ENCODE measurements at places on chromosomes 1 and 21.

DNA sequence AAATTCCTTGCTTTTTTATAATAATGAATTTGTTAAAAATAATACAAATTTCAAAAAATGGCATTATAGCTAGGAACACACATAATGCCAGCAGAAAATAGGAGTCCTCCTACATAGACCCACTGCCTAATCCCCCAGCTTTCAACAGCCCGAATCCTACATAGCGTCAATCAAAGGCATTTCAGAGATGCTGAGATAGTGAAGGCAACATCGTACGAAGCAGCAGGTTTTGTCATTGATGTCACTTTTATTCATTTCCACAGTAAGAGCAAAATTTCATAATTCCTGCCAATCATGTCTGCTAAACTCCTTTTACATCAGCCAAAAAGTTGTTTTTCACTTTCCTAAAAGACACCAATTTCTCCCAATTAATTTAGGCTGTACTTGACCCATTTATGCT lies 94.1 kb downstream of the GREM2 start:
- no peaks in the 10 kb centered on the region for H3K36me3 ChIP-seq
- no peak overlapping the region for H3K4me3 ChIP-seq
- H3K27me3 ChIP-seq, result peaks cover 2% of the 10 kb centered on the region
- DNase-seq, result no peak
- peaks cover 16% of the 10 kb centered on the region for H3K4me1 ChIP-seq

GRCh38 chr1:17292299-17293160 lies 15.5 kb upstream of the PADI4 start:
- H3K36me3 ChIP-seq, result no peaks in the 10 kb centered on the region
- no peak for DNase-seq
- H3K27ac ChIP-seq, result no peak overlapping the region
- no peaks in the 10 kb centered on the region for H3K4me1 ChIP-seq
- no peak overlapping the region for H3K4me3 ChIP-seq

DNA sequence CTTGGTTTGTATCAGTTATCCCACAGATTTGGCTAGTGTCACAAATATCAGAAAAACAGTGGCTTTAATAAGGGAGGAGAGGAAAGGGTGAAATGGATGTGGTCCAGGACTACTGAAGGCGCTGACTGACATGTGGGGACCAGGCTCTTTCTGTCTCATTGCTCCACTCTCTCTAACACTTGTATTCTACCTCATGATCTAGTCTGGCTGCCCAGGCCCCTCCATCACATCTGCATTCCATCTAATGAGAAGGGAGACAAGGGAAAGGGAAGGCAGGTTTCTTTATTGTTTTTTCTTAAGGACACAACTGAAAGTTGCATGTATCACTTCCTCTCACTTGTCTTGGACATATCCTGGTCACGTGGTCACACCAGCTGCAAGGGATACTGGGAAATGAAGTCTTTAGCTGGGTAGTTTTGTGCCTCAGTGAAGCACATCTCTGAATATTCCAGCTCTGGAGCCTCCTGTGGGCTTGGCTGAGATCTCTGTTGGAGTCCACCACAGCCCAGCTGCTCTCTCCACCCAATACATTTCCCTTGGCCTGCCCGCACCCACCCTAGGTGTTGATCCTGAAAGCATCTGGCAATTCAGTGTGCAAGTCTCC lies 42.0 kb upstream of the PADI2 start:
- peaks cover 1% of the 10 kb centered on the region for H3K36me3 ChIP-seq
- H3K27ac ChIP-seq, result no peak overlapping the region
- no peak overlapping the region for H3K4me3 ChIP-seq
- no peak for DNase-seq

DNA sequence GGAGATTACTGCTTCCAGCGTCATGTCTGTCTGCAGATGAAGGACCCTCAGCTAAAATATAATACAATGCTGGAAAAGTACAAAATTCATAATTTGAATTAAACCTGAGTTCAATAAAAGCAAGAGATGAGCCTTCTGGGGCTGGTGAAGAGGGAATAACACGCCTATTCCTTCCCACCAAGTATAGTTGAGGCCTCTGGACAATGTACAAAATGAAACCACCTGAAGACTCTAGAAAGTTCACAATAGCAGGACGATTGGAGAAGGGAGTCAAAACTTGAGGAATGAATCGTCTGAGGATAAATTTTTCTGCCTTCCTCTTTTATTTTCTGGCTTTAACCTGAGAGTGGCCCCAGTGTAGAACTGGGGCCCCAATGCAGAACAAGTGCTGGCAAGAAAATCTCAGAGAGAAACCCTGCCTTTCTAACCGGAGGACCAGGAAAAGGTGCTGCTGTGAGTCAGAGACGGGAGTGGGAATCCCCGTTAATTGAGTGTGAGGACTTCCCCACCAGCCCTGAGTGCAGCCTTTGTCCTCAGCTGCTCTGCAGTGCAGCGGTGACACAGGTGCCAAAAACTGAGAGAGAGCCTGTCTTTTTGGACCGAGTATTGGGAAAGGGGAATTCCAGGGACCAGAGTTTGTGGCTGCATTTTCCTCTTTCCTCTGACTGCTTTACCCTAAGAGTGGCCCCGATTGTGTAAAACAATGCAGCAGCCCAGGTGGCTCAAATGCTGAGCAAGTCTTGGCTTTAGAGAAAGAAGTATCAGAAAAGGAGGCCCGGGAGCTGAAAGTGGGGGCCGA lies 264.9 kb downstream of the DYRK1A start:
- peaks cover 14% of the 10 kb centered on the region for H3K27me3 ChIP-seq
- no peak overlapping the region for H3K4me3 ChIP-seq
- peak overlapping the region; percentile 4 for H3K27ac ChIP-seq
- DNase-seq, result no peak
- H3K36me3 ChIP-seq, result peaks cover 3% of the 10 kb centered on the region

- no peak overlapping the region for H3K27ac ChIP-seq
- H3K4me1 ChIP-seq, result no peaks in the 10 kb centered on the region
- H3K4me3 ChIP-seq, result no peak overlapping the region
- H3K36me3 ChIP-seq, result no peaks in the 10 kb centered on the region
- no peak for DNase-seq
These were observed 47.4 kb downstream of the GRIK1 start for GRCh38 chr21:29892379-29892778.

GRCh38 chr1:65113298-65113697 lies 34.7 kb upstream of the AK4 start:
- no peak for DNase-seq
- no peaks in the 10 kb centered on the region for H3K36me3 ChIP-seq
- no peaks in the 10 kb centered on the region for H3K4me1 ChIP-seq
- no peak overlapping the region for H3K4me3 ChIP-seq

DNA sequence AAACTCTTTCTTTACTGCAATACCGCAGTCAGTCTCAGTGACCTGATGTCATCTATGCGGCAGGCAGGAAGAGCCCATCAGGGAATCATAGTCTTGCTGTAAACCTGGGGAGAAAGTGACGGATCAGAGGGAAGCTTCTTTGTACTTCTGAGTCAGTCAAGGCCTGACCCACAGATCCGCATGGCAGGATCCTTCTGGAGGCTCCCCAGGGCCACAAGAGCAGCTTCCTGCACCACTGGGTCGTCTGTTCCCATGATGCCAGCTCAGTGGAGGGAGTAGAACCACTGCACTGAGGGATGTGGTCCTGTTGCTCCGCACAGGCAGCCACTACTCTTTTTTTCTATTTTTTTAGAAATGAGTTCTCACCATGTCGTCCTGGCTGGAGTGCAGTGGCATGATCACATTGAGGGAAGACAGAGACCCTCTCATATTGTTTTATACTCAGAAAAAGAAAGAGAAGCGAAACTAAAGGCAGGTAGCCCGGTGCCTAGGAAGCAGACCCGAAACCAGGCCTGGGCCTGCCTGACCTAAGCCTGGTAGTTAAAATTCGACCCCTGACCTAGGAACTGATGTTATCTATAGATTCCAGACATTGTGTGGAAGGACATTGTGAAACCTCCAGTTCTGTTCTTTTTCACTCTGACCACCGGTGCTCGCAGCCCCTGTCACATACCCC lies 6.3 kb upstream of the ERVH48-1 start:
- H3K4me1 ChIP-seq, result peaks cover 55% of the 10 kb centered on the region
- DNase-seq, result no peak
- no peaks in the 10 kb centered on the region for H3K36me3 ChIP-seq
- no peak overlapping the region for H3K4me3 ChIP-seq
- H3K27me3 ChIP-seq, result no peaks in the 10 kb centered on the region

DNA sequence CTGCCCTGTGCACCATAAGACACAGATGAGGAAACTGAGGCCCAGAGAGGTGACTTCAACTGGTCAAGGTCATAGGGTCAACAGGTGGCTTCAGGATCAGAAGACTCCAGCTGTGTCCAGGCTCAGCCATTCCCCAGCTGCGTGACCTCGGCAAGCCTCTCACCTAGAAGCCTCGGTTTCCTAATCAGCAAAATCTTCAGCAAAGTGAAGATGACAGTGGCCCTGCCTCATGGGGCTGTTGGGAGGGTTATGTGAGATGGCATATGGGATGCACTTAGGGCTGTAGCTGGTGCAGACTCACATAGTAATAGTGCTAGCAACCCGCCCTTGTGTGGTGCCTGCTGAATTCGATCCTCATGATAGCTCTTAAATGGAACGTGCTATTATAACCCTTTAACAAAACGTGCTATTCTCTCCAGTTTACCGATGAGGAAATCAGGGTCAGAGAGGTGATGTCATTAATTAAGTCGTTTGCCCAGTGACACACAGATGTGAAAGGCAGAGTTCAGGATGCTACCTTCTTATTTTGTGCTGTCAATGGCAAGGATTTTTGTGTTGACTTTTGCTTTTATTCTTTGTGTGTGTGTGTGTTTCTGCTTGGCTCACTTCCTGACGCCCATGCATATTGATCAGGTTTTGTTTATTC lies 472.9 kb downstream of the MATN1 start:
- H3K27ac ChIP-seq, result no peak overlapping the region
- H3K4me1 ChIP-seq, result peaks cover 8% of the 10 kb centered on the region
- H3K27me3 ChIP-seq, result peaks cover 21% of the 10 kb centered on the region

- H3K4me1 ChIP-seq, result peaks cover 2% of the 10 kb centered on the region
- H3K36me3 ChIP-seq, result peaks cover 1% of the 10 kb centered on the region
These were observed 57.6 kb downstream of the DESI2 start for GRCh38 chr1:244710474-244711062.

DNA sequence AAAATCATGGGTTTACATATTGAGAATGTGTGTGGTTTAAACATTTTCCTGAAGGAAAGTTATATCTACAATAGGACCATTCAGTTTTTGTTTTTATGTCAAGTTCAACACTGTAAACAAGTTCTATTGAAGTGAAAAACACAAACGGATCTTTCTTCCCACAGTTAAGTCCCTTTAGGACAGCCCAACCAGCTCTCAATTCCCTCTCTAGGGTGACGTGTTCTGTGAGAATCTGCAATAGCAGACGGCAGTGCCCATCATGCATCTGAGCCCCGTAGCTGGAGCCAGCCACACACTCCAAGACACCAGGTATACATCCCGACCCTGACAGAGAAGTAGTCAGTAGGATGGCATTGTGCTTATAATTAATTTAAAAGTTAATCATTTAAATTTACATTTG lies 26.3 kb upstream of the IVNS1ABP start:
- no peak overlapping the region for H3K27ac ChIP-seq
- peaks cover 7% of the 10 kb centered on the region for H3K4me1 ChIP-seq
- no peak for DNase-seq
- H3K27me3 ChIP-seq, result no peaks in the 10 kb centered on the region

DNA sequence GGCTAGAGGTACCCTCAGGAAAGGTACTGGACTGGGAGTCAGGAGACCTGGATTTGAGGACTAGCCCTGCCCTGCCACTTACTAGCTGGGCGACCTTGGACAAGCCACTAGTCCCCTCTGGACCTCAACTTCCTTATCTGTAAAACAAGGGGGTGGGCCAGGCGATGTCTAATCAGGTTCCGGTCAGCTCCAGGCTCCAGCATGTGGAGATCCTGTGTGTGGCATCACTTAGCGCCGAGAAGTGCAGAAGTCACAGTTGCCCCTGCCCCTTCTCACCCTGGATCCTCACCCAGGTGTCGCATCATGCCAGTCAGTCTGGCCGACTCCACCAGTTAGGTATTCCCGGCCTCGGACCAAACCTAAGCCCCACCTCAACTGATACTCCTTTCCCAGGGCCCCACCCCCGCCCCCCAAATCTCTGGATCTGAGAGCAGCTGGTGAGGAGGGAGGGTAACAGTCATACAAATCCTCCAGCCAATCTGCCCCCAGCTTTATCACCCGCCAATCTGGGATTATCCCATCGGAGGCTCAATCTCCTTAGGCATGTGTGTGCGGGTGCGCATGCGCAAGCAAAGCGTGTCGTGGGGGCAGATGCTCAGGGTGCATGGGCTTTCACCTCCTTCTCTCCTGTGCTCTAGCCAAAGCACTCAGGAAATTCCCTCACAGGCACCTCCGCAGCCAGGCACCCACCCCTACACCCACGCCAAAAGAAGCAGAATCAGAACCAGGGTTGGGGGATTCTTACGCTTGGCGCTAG lies 5.4 kb downstream of the CELF3 start:
- peaks cover 33% of the 10 kb centered on the region for H3K4me1 ChIP-seq
- H3K27ac ChIP-seq, result no peak overlapping the region
- no peak for DNase-seq
- H3K4me3 ChIP-seq, result no peak overlapping the region

- H3K27ac ChIP-seq, result no peak overlapping the region
- no peaks in the 10 kb centered on the region for H3K36me3 ChIP-seq
- no peak overlapping the region for H3K4me3 ChIP-seq
- H3K4me1 ChIP-seq, result peaks cover 17% of the 10 kb centered on the region
- H3K27me3 ChIP-seq, result peaks cover 64% of the 10 kb centered on the region
These were observed 2.5 kb upstream of the KRTAP12-1 start for GRCh38 chr21:44684483-44684882.

DNA sequence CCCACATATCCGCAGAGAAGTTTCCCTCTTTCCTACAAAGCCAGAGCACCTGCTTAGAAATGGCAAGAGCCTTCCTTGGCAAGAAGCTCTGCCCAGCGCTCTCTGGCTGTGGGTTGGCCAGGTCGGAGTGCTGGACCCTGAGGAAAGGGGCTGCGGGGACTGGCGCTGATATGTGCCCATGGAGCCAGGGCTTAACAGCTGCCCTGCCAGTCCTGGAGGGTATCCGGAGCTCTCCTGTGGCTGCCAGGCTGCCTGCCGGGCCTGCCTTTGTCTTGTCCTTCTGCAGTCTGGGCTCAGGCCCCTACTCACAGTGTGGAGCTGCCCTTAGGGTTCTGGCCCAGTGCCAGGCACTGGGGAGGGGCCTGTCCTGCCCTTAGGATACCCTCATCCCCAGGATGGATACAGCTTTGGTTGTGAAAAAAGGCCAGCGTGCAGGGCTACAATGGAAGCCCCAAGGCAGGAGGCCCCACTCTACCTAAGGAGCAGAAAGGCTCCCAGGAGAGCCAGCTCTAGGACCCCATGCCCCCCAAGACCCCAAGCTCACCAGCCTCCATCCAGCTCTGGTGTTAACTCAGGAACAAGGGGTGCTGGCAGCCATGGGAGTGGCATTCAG lies 43.4 kb downstream of the KIAA1614 start:
- DNase-seq, result no peak
- H3K4me3 ChIP-seq, result no peak overlapping the region
- H3K4me1 ChIP-seq, result no peaks in the 10 kb centered on the region
- no peaks in the 10 kb centered on the region for H3K27me3 ChIP-seq

GRCh38 chr1:95583661-95584210 lies 349.7 kb downstream of the RWDD3 start:
- peaks cover 11% of the 10 kb centered on the region for H3K27me3 ChIP-seq
- peaks cover 1% of the 10 kb centered on the region for H3K36me3 ChIP-seq
- no peak overlapping the region for H3K27ac ChIP-seq
- no peak for DNase-seq
- H3K4me1 ChIP-seq, result peaks cover 17% of the 10 kb centered on the region

Data from progenitor cell of endocrine pancreas (in vitro differentiated cells).